RWPE1 (cell line): ENCODE measurements at places on chromosomes 6 and 20.

DNA sequence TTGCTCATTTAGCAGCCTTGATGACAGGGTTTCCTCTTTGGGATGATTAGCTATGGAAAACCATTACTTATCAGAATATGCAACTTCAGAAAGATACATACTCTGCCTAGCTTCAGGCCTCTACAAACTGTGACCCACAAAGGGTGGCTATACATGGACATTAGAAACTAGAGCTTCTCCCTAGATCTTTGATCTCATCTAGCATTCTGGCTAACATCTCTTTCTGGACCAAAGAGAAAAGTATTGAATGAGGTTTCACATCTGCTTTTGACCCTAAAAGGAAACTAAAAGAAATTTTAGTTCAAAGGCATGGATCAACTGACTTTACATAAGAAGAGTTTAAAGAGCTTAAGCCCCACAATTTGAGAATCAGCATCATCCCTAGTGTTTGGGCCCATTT is 12.4 kb upstream of the HMGN3 start:
- DNase-seq = no peak

- DNase-seq = no peak
Measured at GRCh38 chr20:48419173-48419572, 408.6 kb downstream of the PREX1 start.

GRCh38 chr20:61922411-61922810 is 143.3 kb downstream of the TAF4 start:
- DNase-seq = no peak

- DNase-seq = no peak
Measured at GRCh38 chr6:20352346-20352745, 49.3 kb upstream of the E2F3 start.

DNA sequence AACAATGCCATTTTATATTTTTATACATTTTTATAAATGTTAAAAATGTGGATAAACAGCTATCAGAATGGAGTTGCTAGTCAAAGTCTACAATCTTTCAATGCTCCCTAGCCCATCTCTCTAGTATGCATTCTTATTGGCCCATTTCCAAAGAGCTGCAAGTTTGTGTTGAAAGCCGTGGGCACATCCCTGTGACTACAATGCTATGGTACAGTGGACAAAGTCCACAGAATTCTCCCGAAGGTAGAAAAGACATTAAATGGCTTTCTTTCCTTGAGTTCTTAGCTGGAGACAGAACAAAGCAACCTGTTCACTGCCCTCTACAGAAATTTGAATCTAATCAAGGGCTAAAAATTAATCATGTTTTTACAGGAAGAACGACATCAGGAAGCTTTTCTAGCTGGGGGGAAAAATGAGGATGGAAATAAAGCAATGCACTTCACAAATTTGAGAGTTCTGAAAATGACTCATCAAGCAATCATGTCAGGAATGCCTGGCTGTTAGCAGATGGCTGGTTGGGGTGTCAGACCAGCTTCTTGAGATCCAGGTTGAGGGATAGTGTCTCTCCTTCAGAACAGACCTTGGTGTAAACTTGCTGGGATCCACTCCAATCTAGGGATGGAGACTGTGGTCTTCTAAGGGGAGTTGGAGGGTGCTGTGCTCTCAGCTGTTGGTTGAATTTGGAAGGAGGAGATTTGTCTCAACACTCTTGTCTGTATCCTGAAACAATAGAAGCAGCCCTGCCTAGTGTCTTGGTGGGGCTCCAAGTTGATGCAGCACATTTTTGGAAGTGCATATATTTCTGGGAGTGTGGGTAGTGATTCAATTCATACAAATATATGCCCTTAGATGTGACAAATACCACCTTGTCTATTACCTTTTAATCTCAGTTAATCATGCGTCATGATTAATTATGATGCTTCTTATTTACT is 143.4 kb upstream of the PHACTR1 start:
- DNase-seq = peak; percentile 81

GRCh38 chr20:152131-152530 is 5.1 kb upstream of the DEFB127 start:
- no peak for DNase-seq

GRCh38 chr6:130577178-130577919 is 211.5 kb downstream of the TMEM200A start:
- no peak for DNase-seq
